ENCODE measurements at places on chromosomes 6 and 20.

DNA sequence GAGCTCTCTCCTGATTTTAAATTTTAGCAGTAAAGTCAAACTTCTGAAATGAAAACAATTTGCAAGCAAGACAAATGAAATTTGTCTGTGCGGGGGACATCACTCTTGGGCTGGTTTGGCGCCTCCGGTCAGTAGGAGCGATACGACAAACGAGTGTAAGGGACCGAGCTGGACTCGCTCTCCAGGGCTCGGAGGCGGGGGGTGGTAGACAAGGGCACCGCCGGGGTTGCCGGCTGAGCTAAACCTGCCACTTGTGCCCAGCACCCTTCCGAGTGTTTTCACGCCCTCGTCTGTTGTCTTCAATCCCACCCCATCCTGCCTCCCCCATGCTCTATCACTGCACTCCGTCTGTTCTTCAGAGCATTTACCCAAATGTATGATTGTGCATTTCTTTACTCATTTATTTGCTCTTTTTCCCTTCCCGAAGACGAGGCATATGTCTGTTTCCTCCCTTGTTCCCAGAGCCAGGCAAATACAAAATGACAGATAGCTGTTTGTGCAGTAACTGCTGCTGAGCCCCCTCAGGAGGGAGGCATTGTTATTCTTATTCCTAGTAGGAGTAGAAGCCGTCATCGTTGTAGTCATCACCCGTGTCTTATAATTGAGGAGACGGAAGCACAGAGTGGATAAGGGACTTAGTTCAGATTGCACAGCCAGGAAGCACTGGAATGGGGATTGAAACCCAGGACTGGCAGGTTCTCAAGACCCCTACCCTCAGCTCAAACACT is 62.8 kb upstream of the APCDD1L start:
- DNase-seq, result no peak

DNA sequence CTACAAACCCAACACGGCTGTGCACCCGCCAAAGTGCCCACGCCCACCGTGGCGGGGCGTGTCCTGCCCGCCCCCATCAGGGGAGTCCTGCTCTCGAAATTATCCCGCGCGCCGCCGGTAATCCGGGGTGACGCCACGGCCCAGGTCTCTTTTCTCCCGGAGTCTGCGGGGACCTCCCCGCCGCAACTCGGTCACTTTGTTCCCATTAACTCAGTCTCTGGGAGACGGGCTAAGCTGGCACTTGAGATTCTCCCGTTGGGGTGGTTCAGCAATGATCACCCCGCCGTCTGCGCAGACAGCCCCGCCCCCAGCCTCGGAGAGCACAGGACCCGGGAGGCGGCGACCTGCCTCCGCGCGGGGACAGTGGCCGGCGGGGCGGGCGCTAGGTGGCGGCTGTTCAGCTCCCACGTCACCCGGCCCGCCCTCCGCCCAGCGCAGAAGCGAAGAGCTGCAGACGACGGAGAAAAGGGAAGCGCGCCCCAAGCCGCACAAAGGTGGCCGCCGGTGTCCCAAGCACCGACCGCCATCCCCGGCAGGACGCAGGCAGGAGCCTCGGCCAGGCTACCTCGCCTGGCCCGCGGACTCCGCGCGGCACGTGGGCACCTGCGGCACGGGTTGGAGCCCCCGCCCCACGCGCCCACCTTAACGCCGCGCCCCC is 31.5 kb downstream of the SF3B5 start:
- peak; percentile 5 for DNase-seq

- DNase-seq, result no peak
These were observed 183.0 kb upstream of the TAB2 start for GRCh38 chr6:149134511-149134933.

DNA sequence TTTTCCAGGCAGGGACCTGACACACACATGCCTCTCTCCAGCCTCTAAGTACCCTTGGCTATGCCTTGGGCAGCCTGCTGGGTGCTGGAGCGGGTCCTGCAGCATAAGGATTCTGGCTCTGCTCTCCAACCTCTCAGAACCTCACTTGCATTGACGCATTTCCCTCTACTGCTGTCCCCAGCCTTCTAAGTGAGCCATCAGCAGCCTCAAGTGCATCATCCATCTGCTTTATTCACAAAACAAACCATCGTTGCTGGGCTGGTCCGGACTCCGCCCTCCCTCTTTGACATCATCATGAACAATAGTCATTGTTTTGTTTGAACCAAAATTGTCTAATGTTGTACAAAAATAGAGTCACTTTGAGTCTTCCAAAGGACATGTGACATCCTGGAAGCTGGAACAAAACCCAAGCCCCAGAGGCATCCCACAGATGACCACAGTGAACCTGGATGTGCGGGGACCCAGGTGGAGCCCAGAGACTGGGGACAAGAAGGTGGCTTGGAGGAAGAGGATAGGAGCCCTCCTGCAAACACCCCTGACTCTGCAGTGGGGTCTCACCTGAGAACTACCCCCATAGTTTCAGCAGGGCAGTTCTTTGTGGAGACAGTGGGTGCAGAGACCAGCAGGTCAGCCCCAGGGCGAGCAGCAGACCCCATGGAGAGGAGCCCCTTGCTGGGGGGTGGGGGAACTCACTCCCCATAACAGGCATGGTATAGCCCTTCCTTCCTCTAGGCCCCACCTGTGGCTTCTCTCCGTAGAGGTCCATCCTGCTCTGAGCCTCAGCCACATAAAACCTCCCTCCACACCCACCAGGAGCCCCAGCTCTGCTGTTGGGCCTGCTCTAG is 230.1 kb downstream of the SYNDIG1 start:
- no peak for DNase-seq

DNA sequence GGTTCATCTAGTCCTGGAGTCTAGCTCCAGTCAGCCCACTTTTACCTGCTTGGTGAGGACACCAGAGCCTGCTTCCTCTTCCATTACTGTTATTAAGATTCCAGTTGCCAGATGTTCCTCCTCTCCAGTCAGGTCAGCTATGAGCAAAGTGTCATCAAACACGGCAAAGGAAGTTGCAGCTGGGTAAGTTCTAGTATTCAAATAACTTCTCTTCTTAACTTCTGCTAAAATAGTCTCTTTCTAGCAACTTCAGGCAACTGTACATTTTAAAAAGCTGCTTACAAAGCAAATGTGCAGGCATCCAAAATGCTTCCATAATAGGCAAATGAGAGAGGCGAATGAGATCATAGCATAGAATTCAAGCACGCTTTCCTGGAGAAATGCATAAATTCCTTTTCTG is 18.4 kb upstream of the MRPS18A start:
- no peak for DNase-seq

- DNase-seq, result no peak
These were observed 7.7 kb upstream of the PTPRA start for GRCh38 chr20:2865630-2866029.

DNA sequence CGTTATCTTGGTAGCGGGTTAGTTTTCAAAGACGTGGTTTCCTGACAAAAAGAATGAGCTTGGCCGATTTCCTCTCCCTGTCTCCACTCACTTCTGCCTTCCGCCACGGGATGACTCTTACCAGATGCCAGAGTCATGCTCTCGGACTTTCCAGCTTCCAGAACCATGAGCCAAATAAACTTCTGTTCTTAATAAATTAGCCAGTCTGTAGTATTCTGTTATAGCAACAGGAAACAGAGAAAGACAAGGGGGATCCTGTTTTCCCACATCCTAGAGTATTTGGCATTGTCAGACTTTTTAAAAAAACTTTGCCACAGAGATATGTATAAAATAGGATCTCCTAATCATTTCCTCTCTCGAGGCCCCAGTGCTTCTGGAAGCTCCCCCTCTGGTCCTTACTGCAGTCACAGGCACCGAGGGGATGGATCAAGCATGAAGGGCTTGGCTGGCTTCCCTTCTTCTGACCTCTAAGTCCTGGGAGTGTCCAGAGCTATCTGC is 84.9 kb upstream of the NAA20 start:
- no peak for DNase-seq

GRCh38 chr6:116060572-116061283 is at the start of gene FRK:
FRK (minus strand) TSS chr6:116060891; CDS start chr6:116060311, 580 bp downstream.
- DNase-seq, result no peak

DNA sequence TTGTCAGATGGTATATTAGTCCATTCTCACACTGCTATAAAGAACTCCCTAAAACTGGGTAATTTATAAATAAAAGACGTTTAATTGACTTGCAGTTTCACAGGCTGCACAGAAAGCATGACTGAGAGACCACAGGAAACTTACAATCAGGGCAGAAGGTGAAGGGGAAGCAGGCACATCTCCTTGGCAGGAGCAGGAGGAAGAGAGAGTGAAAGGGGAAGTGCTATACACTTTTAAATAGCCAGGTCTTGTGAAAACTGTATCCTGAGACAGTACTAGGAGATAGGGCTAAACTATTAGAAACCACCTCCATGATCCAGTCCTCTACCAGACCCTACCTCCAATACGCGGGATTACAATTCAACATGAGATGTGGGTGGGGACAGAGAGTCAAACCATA is 193.9 kb upstream of the KCNG1 start:
- DNase-seq, result no peak

GRCh38 chr20:62350629-62351422 is 16.3 kb downstream of the LAMA5 start:
- DNase-seq, result no peak

DNA sequence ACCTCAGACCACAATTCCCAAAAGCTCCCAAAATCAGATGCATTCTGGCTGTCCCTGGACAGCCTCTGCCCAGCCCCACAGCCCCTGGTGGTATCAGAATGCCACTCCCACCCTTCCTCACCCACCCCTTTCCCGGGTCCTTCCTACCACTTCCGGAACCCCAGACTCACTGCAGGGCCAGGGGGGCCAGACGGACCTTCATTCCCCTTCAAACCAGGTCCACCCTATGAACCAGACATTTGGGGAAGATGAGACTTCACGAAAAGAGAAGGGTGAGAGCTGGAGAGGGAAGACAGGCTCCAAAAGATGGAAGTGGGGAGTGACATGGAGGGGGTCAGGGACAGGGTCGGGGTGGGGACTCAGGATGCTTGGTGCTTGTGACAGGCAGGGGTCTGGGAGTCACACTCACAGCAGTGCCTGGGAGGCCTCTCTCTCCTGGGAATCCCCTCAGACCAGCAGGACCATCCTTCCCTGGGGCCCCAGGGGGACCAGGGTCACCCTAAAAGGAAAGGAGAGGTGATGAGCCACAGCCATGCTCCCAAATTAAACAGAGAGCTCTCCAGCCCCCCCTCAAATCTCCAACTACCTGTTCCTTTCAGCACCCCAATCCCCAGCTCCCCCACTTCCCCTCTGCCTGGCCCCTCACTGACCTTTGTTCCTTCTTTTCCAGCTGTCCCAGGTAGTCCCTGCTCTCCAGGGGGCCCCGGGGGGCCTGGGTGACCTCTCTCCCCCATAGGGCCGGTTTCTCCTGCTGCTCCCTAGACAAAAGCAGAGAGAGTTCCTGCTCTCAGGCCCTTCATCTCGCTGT is 20.2 kb downstream of the COL11A2 start:
- no peak for DNase-seq

DNA sequence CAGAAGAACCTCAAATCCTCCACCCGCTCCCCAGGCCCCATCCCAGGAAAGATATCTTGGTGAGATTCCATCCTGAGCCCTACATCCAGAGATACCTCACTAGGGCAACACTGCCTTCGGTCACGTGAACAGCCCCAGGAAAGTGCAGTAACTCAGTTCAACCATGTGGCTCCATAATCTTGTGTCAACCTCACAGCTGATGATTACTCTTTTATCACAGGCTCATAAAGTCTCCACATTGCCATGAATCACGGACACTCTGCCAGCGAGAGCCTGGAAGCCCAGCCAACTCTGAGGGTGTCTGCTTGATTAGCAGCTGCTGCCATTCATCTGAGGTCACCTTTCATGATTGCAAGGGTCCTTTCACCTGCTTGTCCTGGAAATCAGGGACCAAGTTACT is 175.8 kb upstream of the LRFN2 start:
- no peak for DNase-seq

DNA sequence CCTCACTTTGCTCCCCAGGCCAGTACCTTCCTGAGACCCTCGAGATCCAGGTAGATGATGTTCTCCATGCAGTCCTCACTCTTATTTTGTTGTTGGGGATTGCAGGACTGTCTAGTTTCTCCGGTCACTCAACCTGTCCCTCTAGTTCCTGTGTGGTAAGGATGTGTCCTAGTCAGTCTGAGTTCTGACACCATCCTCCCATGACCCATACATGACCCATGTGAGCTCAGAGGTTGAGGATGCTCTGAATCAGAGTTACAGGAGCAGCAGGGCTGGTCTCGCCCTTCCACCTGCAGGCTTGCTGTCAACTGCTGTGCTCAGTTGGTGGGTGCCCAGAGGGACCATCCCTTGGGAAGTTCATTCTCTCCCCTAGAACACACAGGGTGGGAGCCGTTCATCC is 11.9 kb upstream of the CST8 start:
- no peak for DNase-seq

- no peak for DNase-seq
These were observed 180.8 kb upstream of the PLN start for GRCh38 chr6:118367314-118367713.

- DNase-seq, result no peak
These were observed 56.6 kb downstream of the E2F3 start for GRCh38 chr6:20458027-20458894.

- no peak for DNase-seq
These were observed 709 bp upstream of the ZNF76 start for GRCh38 chr6:35258858-35259193.

- DNase-seq, result no peak
These were observed 5.2 kb downstream of the NAPB start for GRCh38 chr20:23415959-23416583.

DNA sequence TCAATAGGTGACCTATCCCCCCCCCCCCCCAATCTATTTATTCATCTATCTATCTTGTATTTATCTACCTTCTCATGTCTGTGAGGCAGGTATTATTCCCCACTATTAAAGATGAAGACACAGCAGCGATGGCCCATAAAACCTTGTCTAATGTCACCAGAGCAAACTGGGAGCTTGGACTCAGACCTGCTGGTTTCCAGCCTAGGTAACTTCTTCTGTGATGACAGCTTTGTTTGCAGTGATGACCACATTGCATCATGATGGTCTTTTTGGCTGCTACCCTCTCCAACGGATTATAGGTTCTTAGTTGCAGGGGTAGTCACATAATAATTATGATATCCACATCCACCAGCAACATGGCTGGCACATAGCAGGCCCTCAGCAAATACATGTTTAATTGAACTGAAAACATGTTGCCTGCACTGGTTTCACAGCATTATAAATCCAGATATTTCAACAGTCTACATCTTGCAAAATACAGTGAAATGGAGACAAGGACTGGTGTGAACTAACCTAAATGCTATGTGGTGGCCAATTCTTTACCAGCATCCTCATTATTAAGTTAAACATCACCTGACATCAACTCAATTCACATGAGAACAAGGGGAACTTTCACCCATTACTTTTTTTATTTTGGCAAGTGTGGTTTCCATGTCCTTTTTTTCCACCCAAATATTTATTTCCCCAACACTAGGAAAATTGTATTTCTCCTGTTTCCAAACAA is 712.5 kb upstream of the NRSN1 start:
- DNase-seq, result no peak

GRCh38 chr6:167501831-167502385 is 177.0 kb downstream of the TTLL2 start:
- peak; percentile 17 for DNase-seq

DNA sequence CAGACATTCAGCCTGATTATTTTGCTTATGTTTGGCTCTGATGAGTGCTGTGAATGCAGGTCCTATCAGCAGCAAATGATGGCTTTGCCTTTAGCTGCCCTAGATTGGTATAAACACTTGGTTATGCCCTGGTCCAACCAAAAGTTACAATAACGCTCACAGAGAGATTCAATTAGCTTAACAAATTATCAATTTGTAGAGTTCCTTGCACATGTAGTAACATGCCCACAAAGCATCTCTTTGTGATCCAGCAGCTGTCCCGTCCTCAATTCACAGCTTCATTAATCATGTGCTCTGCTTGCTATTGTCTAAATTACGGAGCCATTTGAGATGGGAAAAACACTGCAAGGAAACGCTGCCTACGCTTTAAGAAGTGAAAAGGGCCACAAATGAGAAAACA is 457.9 kb downstream of the HDGFL1 start:
- peak; percentile 48 for DNase-seq
